Muscle of arm (tissue), 14 donors: ENCODE measurements at places on chromosomes 4 and X. TPM values are rescaled to one million over a fixed set of nuclear protein-coding genes. Genes with fewer than 3 reads are reported as not detected.

DNA sequence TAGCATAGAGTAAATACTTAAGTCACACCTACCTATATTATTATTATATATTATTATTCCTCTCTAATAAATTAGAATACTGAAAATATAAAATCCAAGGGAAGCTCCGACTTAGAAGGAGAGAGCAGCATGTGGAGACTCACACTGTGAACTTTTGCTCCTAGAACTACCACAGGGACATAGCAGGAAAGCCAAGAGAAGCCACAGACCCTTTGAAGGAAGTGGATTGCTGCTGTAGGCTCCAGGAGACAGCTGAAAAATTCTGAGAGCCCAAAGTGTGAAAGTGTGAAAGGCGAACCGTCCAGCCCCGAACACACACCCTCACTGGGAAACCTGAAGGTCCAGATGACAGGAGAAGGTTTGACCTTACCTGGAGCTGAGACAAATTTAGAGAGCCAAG is 177.0 kb downstream of the FAM13A start:
- DNase-seq = no peak

DNA sequence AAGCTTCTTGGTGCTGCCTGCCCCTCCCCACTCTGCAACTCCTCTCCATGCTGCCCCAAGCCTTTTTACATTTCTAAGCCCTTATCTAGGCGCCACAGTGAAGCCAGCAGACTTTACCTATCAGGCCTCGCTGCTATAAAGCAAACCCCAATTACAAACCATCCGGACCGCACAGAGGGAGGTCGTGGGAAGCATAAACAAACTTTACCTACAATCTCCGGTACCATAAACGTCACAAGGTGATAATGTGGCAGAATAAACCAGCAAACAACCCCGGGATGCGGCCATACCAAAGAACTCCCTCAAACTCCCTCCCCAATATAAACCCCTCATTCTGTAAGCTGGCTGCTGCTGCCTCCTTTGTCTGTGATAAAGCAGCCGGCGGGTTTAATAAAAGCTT is 54.0 kb upstream of the ZCCHC13 start:
- DNase-seq = no peak

DNA sequence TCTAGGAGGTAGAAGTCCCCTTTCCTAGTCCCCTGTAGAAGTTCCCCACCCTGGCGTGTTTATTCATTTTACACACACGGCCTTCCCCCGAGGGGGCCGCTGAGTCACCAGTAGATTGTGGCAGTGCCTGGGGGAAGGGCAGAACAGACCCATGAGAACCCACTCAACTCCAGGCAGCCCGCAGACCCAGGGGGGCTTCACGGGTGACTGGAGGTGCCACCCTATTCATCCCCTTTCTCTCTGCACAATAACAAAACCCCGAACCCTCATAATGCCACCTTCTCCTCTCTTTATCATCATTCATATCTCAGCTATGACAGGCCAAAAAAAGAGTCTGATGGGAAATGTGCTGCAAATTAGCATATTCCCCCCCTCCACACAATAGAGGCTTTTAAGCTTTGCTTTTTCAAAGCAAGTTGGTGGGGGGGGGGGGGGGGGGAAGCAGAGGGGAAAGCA is 20.4 kb upstream of the GPM6B start:
- no peak for DNase-seq

DNA sequence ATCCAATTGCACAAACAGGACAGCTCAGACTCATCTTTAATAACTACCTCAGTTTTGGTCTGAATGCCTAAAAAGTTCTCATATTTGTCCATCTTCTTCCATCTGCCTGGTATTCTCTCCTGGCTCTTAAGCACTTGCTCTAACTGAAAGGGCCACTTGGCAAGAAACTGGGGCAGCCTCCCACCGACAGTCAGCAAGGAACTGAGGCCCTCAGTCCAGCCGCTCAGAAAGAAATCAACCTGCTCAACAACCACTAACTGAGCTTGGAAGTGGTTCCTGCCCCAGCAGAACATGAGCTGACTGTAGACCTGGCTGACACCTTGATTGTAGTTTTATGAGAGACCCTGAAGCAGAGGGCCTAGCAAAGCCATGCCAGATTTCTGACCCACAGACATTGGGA is 84.4 kb downstream of the PPEF2 start:
- no peak for DNase-seq

- DNase-seq = no peak
Observed at GRCh38 chrX:18441780-18442367, 16.5 kb downstream of the CDKL5 start.

GRCh38 chr4:145781351-145781750 is 101.4 kb downstream of the C4orf51 start:
- no peak for DNase-seq

GRCh38 chr4:74148205-74148604 is 9.7 kb upstream of the MTHFD2L start:
- no peak for DNase-seq

DNA sequence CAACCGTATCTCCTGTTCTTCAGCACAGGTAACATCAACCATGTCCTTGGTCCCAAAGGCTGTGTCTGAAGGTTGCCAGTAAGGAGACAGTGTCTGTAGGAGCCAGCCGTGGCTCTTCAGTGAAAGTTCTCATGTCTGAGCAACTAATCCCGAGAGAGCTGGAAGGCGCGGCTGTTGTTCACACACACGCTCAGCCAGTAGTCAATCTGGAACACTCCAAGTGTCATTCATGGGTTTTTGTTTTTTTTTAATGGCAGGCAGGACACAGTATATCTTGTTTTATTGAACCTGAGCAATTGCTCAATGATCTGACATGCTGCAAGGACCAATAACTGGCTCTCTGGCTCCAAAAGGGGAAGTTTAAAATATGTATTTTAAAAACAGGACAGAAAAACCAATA is 48.4 kb upstream of the MAP3K15 start:
- DNase-seq = no peak

DNA sequence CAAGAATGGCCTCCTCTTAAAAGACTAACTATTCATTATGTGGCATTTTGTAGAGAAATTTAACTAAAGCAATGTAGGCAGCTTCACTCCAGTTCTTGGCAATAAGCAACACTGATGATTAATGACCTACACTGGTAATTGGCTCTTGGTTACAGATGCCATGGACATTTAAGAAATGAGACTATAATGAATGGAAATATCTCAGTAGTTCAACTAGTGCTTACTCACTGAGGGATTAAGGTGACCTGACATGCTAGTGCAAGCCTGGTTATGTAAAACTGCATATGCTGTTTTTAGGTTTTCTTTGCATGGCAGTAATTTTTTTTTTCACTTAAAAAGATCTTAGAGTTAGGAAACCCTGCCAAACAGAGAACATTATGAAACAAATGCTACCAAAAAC is 152.7 kb upstream of the AADAT start:
- no peak for DNase-seq

- no peak for DNase-seq
Observed at GRCh38 chr4:33161202-33161601, 2441.0 kb downstream of the PCDH7 start.

- peak; percentile 66 for DNase-seq
Observed at GRCh38 chr4:153465615-153466080, 512 bp upstream of the TMEM131L start.

DNA sequence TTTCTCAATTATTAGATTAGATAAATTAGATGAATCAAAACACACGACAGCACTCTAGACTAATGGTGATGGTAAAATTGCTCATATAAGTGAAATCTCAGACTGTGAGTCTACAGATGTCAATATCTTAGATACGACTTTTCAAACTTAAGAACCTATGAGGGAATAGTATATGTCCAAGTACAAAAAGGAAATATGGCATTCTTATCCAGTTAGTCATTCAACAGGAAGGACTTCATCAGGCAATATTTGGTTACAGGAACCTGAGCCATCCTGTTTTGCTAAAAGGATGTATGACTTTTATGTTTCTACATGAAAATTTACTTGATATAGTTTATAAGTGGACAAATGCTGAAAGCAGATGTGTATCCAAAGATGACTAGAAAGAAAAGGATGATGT is 107.0 kb downstream of the CT47B1 start:
- no peak for DNase-seq

GRCh38 chr4:152500800-152501434 is 35.0 kb downstream of the FBXW7 start:
- peak; percentile 82 for DNase-seq

DNA sequence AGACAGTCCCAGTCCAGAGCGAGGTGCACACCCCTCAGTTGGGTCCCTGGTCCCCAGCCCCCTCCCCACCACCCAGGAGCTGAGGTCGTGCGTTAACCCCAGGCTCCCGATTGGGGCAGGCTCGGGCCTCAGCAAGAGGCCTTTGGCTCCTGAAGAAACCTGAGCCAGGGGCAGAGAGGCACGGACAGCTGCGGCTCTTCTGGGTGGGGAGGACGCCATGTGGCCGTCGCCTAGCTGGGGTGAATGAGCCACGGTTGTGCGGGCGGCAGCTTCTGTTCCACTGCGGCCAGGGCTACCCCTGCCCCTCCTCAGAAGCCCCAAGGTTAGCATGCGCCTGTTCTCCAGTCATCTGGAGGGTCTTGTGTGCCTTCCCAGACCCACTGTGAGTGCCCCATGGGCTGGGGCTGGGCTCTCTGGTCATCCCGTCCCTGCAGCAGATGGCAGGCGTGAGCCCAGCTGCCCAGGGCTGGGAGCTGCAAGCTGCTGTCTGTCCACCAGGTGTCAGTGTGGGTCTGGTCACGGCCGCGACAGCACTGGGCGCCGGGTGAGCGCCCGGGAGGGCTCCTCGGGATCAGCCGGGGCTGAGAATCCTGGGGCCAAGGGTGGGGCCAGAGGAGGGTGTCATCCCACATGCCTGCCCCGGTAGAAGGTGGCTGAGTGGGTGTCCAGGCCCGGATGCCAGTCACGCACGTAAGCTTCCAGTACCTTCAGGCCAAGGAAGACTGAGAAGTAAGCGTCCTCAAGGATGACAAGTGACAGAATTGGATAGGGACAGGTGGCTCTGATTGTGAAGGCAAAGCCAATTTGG is 21.9 kb downstream of the ATP2B3 start:
- DNase-seq = peak; percentile 64

Gene WDR44
- 82.5 TPM for polyA plus RNA-seq

Gene SLC4A4
- polyA plus RNA-seq = not detected

Gene UGT2B15
- polyA plus RNA-seq = not detected

Gene CDS1
- polyA plus RNA-seq = 0.41 TPM

Gene ATOH1
- polyA plus RNA-seq = not detected

Gene STAP1
- 0.42 TPM for polyA plus RNA-seq

Gene IQCM
- polyA plus RNA-seq = not detected

Gene AFP
- polyA plus RNA-seq = 1.1 TPM
